ENCODE measurements at places on chromosomes 6 and 20. TPM values are rescaled to one million over a fixed set of nuclear protein-coding genes. Genes with fewer than 3 reads are reported as not detected.
A peak's percentile ranks its signal among the peaks of the same experiment; 100 is the strongest.

Gene ARMH2
- total RNA-seq: not detected

Gene HCRTR2
- not detected for total RNA-seq

Gene SLC52A3
- 15.4 TPM for total RNA-seq

Gene ADAM33
- total RNA-seq: 6.4 TPM

Gene SMOC2
- 11.4 TPM for total RNA-seq

DNA sequence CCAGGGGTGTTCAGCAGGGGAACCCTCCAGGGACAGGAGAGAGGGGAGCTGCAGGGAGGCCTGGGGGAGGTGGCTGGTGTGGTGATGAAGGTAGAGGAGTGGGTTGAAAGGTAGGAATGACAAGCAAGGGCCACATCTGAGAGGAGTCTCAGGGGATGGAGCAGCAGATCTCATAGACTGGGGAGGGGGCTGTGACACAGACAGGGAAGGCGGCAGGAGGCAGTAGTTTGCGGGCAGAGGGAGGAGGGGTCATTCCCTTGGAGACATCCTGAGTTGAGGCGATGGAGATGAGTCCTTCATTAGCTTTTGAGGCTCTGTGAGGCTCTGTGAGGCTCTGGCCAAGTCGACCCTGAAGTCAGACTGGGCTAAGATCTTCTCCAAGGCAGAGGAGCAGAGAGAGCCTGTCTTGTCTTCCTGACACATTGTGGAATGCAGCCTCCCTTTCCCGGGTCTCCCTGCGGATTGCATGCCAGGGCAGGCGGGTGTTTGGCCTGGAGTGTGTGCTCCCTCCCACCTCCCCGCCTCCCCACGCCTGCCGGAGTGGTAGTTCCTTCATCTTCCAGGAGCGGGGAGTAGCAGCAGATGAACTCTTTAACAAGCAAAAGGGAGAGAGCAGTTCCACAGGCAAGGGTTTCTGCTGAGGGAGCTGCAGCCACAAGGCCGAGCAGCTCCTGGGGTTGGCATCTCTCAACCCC is 34.3 kb upstream of the MLN start:
- no peak for DNase-seq

DNA sequence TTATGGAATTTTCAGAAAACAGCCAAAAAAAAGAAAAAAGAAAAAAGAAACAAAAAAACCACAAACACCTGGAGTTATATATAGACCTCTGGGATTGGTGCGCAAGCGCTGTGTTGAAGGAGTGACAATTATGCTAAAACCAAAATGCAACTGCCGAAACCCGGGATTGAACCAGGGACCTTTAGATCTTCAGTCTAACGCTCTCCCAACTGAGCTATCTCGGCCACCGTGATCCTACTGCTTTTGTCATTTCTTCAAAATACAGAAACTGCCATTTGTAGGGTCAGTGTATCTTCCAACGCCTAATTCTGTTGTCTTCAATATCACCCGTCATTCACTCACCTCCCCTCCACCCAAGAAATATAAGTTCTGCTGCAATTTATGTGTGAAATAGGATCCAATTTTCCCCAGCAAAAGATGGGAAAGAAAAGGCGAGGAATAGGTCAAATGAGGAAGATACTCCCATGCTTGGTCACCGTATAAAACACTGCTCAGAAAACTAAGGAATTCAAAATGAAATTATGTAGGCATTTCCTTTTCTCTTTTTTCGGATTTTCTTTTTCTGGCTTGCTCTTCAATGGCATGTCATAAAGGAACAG is 116.0 kb downstream of the TRIM27 start:
- no peak for DNase-seq

GRCh38 chr20:52313341-52313963 is 121.9 kb upstream of the ZFP64 start:
- DNase-seq: no peak

DNA sequence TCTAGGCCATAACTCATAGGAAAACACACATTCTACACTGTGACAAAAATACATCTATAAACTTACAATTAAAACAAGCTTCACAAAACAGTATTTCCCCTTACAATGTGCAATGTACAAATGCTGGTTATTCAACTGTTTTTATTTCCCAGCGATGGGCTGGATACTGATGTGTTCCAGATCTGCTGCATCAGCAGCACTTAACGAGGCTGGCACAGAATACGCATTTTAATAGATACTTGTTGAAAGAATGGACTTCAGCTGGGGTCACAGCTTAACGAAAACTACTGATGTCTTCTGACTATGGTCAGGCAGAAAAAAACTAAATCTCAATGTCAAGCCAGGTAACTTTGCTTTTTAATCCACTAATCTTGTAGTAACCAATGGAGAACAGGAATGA is 70.9 kb downstream of the B4GALT5 start:
- DNase-seq: no peak

- peak; percentile 14 for DNase-seq
These were observed 172.1 kb downstream of the CDKAL1 start for GRCh38 chr6:20706238-20706938.

DNA sequence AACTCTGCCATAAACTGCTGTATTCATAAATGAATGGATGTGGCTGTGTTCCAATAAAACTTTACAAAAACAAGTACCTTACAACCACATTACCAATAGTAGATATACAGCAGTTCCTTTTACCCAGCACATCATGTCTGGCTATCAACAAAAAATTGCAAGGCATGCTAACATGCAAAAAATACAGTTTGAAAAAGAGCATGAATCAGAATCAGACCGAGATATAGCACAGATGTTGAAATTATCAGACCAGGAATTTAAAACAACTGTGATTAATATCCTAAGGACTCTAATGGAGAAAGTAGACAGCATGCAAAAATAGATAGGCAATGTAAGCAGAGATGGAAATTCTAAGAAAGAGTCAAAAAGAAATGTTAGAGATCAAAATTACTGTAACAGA is 8.4 kb upstream of the NUS1 start:
- DNase-seq: no peak

- no peak for DNase-seq
These were observed 71.3 kb downstream of the TTLL2 start for GRCh38 chr6:167396068-167396658.

- no peak for DNase-seq
These were observed 37.1 kb downstream of the MAP1LC3A start for GRCh38 chr20:34595377-34596184.

All from mucosa of descending colon (tissue), 3 donors.